ENCODE measurements at places on chromosomes 16 and 17.

- no peak for DNase-seq
Measured at GRCh38 chr17:6454495-6455320, 10.5 kb downstream of the PIMREG start.

GRCh38 chr17:65054602-65055001 is 1.9 kb downstream of the GNA13 start:
- no peak for DNase-seq

DNA sequence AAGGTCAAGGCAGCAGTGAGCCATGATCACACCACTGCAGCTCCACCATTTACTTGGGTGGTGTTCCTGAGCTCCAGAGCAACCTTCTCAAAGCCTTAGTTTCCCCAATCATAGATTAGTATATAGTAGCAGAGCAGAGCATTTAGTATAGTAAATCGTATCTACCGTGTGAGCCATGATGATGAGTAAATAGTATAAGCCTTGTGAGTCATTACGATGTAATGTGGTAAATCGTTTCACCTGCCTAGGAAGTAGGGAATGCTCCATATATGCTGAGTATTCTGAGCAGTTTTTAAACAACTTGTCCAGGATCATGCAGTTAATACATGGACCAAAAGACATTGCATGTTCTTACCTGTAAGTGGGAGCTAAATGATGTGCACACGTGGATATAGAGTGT is 66.4 kb downstream of the SCNN1B start:
- DNase-seq: no peak

DNA sequence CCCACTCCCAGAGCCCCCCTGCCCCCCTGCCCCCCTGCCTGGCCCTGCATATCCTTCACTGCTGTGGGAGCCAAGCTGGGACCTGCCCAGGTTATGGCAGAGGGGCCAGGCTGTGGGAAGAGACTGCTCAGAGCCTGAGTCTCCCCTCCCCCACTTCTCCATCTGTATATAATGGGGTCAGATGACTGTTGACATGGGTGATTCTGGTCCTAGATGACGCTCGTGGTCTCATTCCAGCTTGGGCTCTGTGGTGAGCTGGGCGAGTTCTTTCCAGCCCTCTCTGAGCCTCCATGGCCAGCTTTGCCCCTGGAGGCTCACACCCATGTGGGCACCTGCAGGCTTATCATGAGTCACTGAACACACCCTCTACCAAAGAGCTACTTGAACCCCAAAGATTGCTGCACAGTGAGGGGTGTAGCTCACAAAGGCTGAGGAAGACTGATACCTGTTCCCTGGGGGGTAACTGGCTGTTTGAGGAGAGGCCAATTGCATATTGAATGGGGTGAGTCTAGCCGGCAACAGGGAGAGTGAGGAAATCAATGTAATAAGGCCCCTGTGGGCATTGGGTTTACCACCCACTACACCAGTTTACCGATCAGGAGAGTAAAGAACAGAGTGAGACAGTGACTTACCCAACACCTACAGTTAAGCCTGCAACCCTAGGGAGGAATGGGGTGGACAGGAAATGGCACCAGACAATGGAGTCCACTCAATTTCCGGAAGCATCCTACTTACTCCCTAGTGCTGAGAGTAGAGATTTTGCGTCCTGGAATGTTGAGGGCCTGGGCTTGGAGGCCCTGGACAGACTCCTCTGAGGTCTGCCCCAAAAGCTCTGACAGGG is 4.2 kb upstream of the SREBF1 start:
- DNase-seq: no peak

DNA sequence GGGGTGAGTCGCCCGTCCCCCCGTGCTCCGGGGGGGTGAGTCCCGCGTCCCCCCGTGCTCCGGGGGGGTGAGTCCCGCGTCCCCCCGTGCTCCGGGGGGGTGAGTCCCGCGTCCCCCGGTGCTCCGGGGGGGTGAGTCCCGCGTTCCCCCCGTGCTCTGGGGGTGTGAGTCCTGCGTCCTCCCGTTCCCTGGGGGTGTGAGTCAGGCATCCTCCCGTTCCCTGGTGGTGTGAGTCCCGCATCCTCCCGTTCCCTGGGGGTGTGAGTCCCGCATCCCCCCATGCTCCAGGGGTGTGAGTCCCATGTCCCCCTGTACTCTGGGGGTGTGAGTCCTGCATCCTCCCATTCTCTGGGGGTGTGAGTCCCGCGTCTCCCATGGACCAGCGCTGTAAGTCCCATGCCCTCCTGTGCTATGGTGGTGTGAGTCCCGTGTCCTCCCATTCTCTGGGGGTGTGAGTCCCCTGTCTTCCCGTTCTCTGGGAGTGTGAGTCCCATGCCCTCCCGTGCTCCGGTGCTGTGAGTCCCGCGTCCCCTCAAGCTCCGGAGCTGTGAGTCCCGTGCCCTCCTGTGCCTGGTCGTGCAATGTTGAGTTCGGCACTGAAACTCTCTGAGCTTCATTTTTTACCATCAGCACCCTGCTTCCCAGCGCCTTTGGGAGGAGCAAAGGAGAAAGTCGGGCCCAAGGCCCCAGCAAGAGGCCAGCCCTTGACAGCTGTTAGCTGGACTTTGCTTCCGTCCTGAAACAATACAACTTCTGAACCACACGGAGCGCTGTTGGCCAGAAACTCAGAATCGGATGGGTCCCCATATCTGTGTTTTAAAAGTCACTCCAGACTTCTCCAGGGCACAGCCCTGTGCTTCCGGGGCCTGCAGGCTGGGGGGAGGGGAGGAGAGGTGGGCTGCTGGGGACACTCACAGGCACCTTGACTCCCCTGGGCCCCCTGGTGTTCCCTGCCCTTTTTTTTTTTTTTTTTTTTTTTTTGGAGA is 11.5 kb upstream of the ZC3H18 start:
- DNase-seq: no peak

DNA sequence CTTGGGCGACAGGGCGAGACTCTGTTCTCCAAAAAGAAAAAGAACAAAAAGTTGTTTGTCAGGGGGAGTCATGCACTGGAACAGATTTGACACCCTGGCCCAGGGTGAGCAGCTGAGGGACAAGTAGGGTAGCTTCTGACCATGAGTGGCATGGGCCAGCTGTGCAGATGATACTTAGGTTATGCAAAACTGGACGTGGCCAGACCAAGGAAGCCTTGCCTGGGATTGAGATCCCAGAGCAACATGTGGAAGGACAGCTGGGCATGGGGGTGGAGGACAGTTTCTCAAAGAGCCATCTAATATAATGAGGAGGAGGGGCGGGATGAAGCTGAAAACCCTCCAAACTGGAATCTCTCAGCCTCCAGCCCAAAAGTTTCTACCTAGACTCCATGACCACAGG is 19.6 kb upstream of the SLC35B1 start:
- no peak for DNase-seq
